Nephron progenitor cell (in vitro differentiated cells): ENCODE measurements at places on chromosomes 7 and 10.

DNA sequence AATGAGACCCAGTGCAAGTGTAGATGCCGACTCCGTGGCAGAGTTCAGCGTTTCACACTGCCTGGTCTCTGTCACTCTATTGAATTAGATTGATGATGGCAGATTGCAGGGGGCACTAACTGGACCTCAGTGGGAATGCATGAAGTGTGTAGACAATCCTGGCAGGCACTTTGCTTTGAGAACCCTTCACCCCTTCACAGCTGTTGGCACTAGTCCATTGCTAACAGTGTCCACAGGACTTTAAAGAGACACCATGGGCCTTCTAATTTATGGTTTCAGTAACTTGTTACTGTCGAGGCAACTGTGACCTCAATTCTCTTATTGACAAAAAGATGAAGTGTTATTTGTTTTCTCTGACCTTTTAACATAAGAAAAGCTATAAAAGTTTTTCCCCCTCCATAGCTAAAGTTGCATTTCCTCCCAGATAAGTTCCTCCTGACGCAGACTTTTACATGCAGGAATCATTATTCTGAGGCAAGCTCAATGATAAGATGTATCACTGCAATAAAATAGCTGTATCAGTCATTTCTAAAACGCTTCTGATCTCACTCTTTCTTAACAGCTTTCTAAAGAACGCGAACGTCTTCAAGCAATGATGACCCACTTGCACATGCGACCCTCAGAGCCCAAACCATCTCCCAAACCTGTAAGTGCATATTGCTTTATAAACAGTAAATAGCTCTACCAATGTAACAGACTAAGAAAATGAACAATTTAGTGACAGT, 238.9 kb downstream of the FOXP2 start:
- DNase-seq = peak; percentile 23

- no peak for DNase-seq
These were observed 89.1 kb downstream of the PTPRN2 start for GRCh38 chr7:158498443-158499081.

DNA sequence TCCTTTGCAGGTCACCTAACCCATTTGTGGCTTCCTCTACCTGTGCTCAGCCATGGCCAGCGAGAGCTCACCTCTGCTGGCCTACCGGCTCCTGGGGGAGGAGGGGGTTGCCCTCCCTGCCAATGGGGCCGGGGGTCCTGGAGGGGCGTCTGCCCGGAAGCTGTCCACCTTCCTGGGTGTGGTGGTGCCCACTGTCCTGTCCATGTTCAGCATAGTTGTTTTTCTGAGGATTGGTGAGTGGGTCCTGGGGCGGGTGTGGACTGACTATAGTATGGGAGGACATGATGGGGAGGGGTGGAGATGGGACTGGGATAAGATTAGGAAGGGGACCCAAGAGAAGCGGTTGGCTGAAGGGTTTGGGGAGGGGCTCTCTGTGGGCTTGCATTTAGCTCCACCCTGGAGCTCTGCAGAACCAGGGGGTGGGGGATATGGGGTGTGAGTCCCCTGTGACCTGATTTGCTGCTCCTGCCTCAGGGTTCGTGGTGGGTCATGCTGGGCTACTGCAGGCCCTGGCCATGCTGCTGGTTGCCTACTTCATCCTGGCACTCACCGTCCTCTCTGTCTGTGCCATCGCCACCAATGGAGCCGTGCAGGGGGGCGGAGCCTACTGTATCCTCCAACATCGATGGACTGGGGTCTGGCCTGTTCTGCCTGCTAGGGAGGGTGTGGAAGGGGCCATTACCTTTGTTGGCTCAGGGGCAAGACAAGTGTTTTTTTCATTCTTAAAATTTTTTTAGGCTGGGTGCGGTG, 1.8 kb downstream of the SLC12A9 start:
- DNase-seq = no peak

DNA sequence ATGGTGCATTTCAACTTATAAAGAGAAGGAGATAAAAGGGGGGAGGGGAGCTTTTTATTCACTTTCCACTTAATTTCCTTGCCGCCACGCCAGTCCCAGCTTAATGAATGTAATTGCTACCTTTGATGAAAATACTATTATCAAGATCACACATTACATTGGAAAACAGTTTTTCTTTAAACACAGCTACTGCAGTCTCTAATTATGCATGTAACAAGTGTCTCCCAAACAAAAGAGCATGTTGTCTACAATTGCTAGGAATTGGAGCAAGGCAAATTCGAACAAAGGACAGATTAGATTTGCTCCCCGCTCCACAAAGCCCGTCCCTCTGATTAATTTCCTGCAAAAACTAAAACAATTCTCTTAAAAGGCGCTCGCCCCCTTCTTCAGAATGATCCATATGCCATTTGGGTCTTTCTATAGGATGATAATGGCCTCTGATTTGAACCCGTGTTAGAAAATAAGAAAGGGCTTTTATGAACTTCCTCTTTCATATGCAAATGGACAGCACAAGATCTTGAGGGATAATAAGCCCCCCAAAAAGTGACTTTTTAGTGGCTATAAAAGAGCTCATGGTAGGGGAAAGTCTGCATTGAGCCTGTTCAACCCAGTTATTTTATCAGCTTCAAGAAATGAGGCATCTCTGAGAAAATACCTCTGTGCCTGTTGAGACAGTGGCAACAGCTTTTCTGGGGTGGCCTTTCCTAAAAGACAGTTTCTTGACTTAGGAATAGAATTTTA, 60.6 kb downstream of the ACADSB start:
- DNase-seq = no peak

DNA sequence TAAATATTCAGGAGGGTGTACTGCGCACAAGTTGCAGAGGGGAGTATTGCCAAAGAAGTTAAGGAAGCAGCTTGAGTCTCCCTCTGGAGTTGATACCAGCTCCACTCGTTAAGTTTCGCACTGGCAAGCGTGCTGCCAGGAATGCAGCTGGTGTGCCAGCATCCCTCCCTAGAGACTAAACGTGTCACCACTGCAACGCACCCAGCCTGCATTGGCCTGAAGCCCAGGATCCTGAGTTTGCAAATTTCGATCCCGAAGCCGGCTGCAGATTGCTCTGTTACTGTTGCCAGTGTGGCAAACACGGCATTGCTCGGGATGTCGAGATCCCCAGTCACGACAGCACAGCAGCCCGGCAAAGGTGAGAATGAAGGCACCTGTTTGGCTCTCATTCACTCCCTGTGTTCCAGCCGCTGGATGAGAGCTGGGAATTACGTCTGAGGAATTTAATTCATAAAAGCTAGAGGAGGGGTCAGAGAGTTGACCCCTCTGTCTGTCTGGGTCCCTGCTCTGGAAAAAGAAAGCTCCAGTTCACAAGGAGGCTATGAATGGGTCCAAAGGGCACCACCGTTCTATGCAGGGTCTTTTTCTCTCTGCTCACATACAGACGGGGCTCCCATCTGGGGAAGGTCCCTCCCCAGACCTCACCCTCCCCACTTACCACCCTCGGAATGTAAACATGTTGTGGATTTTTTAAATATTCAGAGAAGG, 61.0 kb downstream of the NRP1 start:
- no peak for DNase-seq

DNA sequence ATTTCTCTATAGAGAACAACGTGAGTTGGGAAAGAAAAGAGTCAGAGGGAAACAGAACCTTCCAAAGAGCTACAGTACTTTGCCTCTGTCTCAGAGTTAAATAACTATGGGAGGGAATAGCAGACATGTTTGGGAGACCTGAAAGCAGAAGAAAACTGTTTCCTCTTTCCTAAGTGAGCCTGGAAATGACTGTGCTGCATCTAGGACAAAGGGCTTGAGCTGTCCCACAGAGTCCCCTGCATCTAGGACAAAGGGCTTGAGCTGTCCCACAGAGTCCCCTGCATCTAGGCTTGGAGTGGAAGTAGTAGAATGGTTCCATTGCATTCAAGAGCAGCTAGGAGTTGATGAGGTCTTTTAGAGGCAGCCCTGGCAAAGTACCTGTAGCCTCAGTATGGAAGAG, 149.7 kb downstream of the DKK1 start:
- no peak for DNase-seq
